HT1080 (cell line): ENCODE measurements at places on chromosomes 2 and 18.

DNA sequence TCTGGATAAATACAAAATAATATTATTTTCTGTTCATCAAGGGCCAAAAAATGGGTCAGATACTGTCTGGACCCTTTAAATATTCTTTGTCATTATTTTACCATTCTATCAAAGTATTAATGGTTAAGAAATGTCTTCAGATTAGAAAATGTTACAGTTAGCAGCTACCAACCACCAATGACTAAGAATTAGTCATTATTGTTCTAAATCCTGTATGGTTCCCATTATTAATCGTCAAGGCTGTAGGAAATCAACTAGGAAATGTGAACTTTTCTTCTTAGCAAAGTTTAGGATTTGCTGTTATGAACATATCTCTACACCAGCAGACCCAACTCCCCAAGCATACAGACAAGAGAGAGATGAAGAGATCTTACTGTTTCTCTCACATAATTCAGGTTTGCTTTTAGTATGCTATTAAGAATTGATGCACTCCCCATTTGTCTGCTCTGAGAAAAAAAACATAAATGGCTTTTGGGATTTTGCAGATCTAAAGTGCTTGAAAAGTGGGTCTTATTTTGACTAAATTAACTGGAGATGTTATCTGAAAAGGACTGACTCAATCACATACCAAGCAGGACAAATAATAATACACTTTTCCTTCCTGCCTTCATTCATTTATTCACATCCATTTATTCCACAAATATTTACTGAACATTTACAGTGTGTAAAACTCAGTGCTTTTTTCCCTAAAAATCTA lies 147.7 kb downstream of the PPP1R1C start:
- peak; percentile 35 for DNase-seq

GRCh38 chr2:148874868-148875341 lies at the start of gene KIF5C:
KIF5C (plus strand) TSS chr2:148875227; CDS start chr2:148875618, 391 bp downstream.
- peak; percentile 76 for DNase-seq

DNA sequence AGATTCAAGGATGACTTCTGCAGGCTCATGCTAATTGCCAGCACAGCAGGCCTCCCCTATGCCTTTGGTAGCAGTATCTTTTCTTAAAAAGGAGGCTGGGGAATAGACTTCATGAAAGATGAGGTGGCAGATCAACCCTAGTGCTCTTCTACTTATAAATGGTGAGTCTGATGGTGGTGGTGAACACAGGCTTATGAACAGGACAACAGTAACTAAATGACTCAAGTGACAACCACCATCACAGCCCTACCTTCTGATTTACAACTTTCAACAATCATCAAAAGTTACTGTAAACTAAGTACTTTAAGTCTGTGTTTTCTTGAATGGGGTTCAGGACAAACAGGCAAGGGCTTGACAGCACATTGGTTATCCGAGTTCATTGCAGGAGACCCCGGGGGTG lies 39.3 kb downstream of the PAIP2B start:
- no peak for DNase-seq

DNA sequence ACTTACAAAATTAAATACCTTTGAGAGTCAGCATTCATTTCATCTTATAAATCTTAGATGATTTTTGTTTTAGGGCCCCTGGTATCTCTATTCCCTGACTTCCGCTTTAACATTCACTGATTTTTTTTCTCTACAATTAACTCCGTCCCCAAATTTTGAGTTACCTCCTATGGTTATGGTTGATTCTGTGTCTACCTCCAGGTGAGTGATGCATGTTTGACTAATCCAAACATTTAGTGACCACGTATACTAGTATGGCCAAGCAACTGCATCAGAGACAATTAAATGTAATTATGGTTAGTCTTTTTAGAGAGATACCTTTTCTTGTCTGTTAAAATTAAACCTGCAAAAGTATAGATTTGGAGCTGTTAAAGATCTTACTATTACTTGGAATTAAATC lies 120.3 kb downstream of the CCDC102B start:
- DNase-seq: no peak

DNA sequence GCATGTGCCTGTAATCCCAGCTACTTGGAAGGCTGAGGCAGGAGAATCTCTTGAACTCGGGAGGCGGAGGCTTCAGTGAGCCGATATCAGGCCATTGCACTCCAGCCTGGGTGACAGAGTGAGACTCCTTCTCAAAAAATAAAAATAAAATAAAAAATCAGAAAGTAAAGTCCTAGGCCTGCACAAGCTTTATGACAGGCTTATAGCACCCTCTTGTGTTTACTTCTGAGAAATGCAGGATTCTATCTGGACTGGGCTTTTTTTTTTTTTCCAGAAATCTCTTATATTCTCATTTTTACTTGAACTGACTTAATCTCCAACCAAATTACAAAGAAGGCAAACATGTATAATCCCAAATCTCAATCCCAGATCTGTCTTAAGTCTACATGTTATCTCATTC lies 26.1 kb upstream of the REG3G start:
- peak; percentile 13 for DNase-seq

DNA sequence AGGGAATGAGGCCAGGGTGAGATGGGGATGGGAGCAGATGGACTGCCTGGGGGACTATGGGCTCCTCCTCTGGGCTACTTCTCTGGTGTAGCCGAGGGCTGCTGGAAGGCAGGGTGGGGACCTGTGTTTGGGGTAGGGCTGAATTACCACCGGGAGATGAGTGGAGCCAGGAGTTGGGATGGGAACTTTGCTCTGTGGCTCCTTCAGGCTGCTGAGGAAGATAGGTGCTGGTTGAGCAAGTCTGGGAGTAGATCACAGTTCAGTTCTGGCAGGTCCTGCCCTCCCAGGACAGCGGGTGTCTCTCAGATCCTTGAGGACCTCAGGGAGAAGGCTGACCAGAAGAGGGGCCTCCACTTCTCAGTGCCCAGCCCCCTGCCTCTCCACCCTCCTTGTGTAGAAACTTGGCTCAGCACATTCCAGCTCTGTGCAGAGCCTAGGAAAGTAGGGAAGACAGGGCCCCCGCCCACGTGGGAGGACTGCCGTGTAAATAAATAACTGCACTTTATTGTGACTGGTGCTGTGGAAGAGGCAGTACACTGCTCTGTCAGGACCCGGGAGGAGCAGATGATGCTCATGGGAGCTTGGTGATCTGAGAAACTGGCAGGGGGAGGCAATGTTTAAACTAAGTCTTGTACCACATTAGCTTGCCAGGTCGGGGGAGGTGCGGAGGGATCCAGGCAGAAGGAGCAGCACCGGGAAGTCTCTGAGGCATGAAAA lies 15.3 kb downstream of the TET3 start:
- DNase-seq: no peak

- peak; percentile 95 for DNase-seq
These were observed 14.6 kb upstream of the LAPTM4A start for GRCh38 chr2:20065885-20066602.

DNA sequence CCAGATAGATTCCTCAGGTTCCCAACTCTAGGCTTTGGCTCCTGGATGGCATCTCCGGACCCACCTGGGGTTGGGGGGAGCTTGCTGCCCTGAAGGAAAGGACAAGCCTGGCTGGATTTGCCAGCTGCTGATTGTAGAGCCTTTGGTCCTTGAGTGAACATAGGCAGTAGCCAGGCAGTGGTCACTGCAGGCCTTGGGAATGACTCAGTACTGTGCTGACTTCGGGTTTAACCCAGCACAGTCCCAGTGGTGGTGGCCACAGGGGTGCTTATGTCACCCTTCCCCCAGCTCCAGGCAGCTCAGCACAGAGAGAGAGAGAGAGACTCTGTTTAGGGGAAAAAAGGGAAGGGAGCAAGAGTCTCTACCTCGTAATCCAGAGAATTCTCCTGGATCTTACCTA lies 27.7 kb upstream of the ACTR2 start:
- no peak for DNase-seq

DNA sequence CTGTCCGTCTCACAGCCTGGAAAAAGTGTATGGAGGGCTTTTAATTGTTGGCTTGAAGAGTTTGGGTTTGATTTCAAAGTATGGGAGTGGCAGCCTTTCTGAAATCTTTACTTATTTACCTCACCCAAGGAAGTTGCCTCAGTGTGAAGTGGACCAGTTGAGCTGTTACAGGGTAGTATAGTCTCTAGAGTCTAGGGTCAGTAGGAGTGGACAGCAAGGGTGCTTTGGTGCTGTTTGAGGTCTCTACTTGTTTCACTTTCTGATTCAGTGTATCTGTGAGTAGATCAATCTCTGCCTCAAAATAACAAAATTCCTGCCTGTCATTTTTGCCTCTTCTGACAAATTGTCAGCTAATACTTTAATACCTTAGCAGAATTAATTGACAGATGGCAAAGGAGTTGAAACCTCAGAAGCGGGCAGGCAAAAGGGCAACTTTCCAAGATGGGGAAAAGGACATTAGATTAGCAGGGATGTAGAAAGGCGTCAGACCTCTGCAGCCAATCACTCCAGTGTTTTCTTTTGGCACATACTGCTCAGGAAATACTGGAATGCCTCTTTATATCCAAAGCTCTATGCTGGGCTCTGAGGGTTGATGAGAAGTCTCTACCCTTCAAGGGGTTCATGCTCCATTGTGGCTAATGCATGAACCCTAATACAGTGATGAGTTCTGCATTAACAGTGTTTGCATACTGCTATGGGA lies 5.9 kb downstream of the RIOK3 start:
- DNase-seq: no peak

- no peak for DNase-seq
These were observed 26.6 kb downstream of the SMCHD1 start for GRCh38 chr18:2681993-2682603.

DNA sequence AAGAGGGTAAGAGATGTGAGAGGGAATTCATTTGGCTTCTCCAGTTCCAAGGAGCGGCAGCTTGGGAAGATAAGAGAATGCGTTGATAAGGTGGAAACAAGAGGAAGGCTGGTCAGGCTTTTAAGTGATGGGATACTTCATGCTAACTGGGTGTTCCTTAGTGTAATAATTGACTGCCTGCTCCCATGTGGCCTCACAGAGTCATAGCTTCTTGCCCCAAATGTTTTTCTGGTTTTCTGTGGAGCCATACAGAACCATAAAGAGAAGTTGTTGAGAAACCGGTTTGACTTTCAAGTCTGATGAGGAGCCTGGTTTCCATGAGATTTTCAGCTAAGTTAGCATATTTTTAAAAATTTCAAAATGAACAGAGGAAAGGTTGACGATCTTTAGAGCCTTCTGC lies 97.5 kb upstream of the ZFP36L2 start:
- DNase-seq: no peak

DNA sequence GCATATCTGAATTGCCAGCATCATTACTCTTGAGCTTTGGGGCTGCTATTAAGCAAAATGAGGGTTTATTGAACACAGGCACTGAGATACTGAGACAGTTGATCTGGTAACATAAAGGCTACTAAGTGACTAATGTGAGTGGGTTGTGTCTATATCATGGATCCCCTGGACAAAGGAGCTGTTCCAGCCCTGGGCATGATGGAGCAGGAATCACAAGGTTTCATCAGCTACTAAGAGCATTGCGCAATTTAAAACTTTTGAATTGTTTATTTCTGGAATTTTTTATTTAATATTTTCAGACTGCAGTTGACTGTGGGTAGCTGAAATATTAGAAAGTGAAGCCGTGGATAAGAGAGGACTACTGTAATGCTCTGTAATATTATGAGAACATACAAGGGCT lies 73.5 kb downstream of the MGAT5 start:
- DNase-seq: no peak

DNA sequence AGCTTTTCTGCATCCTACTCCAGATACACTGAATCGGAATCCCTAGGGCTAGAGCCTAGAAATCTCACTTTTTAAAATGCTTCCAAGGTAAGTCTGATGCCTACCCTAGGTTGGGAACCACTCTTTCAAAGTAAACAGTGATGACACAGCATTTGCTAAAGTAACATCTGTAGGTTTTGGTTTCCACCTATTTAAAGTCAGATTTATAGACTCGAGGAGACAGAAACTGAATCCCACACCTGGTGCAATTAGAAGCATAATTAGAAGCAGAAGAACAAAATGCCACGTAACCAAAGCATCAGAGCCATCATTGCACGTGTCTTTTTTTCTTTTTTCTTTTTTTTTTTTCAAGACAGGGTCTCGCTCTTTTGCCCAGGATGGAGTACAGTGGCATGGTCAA lies 40.9 kb downstream of the PDK1 start:
- DNase-seq: no peak

GRCh38 chr2:127448526-127448925 lies 30.3 kb downstream of the PROC start:
- no peak for DNase-seq

GRCh38 chr18:36454848-36455458 lies 157.4 kb downstream of the FHOD3 start:
- no peak for DNase-seq

GRCh38 chr2:44351088-44351487 lies 10.2 kb downstream of the PREPL start:
- no peak for DNase-seq

DNA sequence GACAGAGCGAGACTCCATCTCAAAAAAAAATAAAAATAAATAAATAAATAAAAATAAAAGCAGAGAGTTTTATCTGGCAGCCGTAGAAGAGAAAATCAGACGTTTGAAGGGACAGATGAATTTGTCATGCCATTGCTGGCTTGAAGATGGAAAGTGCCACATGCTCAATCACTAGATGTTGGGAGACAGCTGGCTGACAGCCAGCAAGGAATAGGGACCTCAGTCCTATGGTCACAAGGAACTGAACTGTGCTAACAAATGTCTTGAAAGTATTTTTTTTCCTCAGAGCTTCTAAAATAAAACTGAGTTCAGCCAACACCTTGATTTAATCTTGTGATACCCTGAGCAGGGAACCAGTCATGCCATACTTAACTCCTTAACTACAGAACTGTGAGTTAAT lies 65.4 kb downstream of the DTNA start:
- DNase-seq: no peak

DNA sequence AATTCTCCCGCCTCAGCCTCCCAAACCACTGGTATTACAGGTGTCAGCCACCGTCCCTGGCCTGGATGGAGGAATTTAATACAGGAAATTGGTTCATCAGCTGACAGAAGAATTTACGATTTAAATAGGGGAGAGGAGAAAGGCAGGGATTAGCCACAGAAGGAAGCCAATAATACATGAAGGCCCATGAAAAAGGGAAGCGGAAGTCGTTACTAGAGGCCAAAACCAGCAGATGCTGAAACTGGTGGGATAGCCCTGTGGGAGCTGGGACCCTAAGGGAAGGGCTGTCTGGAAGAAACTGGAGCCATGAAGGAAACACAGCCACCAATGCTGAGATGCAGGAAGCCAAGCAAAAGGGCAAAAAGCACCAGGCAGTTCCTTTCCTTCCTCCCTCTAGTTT lies 163.7 kb upstream of the RMP24 start:
- DNase-seq: no peak

GRCh38 chr2:40256649-40257048 lies 195.2 kb downstream of the SLC8A1 start:
- peak; percentile 39 for DNase-seq

GRCh38 chr18:24799176-24799575 lies 338.7 kb downstream of the HRH4 start:
- no peak for DNase-seq

DNA sequence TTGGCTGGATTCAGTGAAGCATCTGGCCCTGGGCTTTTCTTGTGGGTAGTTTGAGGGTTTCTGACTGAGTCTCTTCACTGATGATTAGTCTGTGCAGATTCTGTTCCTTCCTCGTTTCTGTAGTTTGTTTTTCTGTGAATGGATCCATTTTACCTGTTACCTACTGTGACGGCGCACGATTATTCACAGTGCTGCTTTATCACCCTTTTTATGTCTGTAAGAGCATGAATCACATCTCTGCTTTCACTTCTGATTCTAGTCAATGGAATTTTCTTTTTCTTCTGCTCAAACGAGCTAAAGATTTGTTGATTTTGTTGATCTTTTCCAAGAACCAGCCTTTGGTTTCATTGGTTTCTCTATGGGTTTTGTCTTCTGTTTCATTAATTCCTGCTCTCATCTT lies 60.8 kb downstream of the SLC66A2 start:
- DNase-seq: no peak

- no peak for DNase-seq
These were observed 227.6 kb upstream of the SMIM21 start for GRCh38 chr18:75654851-75655751.

- DNase-seq: peak; percentile 17
These were observed 115.6 kb downstream of the PPP1R1C start for GRCh38 chr2:182101263-182101662.
